ENCODE measurements at places on chromosomes 5 and 9.

DNA sequence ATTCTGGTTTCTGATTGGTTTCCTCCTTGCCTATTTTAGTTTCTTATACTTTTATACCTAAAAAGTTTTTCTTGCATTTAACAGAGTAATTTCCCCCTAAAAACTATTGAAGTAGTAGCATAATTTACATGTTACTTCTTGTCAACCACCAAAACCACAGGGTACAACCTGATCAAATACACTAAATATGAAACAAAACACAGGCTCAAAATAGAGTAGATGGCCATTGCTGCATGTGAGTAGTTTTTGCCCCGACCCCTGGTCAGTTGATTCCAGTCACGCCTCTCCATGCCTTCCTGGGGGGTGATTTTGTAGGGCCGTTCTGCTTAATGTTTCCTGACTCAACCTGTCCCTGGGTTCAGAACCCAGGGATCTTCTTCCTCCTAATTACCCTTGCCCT, 101.8 kb downstream of the TLE4 start:
- no peak for DNase-seq

- no peak for DNase-seq
These were observed 151.3 kb upstream of the TMEM161B start for GRCh38 chr5:88419931-88420330.

DNA sequence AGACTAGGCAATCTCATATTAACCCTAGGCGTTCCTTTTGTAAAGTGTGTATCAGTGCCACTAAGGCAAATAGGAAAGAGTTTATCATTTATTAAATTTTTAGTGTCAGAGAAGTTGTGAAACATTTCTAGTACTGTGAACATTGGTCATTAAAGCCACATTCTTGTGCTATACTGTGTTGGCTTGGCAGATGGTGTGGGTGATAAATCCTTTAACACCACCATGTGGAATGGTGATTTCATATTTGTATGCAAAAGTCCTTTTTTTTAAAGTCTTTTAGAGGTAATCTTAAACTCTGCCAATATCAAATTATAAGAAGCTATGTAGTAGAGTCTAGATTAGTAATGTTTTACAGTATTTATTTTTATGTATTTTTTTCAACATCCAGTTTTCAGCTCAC, 18.1 kb downstream of the SLC12A2 start:
- no peak for DNase-seq

DNA sequence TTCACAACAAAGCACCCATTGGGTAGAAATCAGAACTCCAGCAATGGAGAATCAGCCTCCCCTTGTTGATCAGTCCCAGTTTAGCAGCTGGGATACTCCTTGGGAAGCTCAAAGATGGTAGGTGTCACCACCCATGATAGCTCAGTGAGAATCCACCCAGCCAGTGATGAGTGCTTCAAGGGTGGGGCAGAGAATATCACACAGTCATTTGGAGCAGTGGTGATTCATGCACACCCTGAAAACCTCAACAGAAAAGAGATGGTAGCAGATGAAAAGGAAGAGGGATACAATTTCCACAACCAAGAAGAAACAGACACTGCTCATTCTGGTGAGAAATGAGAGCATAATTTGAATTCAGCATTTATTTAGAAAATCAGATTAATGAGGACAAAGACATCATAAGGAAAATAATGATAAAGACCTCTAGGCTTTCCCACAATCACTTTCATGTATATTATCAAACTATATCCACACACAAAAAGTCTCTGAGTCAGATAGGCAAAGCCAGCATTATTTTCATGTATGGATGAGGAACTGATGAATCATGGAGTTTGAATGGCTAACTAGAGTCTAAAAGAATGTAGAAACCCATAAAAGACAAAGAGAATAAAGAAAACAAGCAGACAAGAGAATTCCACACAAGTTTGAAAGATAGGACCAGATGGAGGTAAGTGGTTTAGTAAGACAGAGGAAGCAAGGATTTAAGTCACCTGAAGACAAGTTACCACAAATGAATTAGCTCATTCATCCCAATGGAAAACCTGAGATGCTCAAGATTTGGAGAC, 82.9 kb downstream of the FEM1C start:
- no peak for DNase-seq

GRCh38 chr5:146781157-146781556, 97.4 kb downstream of the PPP2R2B start:
- DNase-seq = no peak

GRCh38 chr5:89396278-89396954, 513.4 kb upstream of the MEF2C start:
- peak; percentile 4 for DNase-seq

DNA sequence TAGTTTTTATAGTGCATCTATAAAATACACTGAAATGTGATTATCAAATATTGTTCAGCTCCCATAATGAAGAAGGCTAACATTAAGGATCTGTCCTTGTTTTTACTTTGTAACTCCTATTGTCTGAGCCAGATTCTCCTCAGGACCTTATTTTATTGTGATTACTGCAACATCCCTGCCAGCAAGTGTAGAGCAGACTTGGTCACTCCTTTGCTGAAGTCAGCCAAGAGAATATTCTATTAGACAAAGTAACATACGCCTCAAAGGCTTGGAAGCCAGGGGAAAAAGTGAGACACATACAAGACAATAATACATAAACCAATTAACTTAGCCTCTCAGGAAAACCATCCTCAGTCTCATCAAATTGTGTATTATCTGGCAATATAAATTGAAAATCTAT, 269.6 kb downstream of the ARL15 start:
- no peak for DNase-seq

- no peak for DNase-seq
These were observed 274.2 kb upstream of the SMC2 start for GRCh38 chr9:103819936-103820335.

GRCh38 chr5:96896276-96896675, 20.0 kb downstream of the ERAP2 start:
- DNase-seq = no peak

Measured in endothelial cell (in vitro differentiated cells).